ENCODE measurements at places on chromosomes 12 and 14.
A peak's percentile ranks its signal among the peaks of the same experiment; 100 is the strongest.

DNA sequence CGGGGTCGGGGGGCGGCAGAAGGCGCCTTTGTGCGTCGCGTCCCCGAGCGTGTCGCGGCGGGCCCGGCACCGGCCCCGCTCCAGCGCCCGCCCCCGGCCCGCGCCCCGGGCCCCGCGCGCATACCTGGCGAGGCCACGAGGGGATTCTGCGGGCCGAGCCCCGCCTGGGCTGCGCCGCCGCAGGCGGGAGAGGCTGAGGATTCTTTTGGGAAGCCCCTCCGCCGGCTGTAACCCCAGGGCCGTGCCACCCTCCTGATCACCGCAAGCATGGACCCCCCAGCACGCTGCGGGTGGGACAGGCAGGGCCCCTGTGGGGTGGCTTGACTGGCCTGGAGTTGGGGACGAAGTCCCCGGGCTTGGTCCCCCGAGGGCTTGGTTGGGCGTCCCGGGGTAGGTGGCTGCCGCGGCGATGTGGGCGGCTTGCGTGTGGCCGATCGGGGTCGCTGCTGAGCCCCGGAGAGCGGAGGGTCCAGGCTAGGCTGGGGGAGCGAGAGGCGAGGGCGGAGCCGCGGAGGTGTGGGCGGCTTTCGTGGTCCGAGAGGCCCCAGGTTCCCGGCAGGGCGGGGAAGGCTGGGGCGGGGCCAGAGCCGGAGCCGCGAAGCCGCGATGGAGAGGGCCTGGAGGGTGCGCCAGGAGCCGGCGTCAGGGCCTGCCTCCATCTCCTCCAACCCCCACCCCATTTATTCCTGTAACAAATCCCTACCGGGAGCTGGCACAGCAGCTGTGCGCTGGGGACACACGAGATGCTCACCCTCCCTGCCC lies 28.4 kb upstream of the GPR132 start:
- peak; percentile 42 for DNase-seq

DNA sequence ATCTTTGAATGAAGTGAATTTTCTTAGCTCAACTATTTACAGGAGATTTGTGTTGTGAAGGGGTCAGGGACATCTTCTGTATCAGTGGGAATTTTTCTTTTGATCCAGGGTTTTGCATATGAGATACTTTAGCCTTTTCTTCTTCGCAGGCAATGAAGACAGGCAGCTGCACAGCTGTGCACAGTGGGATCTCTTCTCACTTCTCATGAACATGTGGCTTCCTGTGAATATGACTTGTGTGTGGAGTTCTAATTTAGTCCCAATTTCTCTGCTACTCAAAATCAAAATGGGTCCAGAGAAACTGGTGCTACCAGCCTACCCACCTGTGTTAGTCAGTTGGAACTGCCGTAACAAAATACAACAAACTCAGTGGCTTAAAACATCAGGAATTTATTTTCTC lies 37.8 kb downstream of the ARF6 start:
- DNase-seq, result no peak

GRCh38 chr12:6469609-6470374 lies 685 bp downstream of the VAMP1 start:
- no peak for DNase-seq

DNA sequence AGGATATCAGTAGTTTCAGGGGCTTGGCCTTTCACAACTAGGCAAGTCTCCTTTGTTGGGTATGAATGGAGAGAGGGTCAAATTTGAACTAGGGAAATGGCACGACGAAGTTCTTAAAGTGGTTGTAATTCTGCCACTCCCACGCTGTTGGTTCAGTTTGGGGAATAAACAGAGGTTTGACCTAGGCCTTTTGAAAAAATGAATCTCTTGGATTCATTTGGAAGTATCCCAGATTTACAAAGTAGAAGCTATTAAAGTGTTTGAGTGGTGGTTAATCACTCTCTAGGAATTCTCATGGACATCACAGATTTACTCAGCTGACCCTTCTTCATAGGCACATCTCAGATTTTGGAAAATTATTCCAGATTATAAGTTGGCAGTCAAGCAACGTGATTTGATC lies 14.8 kb downstream of the BATF start:
- no peak for DNase-seq

DNA sequence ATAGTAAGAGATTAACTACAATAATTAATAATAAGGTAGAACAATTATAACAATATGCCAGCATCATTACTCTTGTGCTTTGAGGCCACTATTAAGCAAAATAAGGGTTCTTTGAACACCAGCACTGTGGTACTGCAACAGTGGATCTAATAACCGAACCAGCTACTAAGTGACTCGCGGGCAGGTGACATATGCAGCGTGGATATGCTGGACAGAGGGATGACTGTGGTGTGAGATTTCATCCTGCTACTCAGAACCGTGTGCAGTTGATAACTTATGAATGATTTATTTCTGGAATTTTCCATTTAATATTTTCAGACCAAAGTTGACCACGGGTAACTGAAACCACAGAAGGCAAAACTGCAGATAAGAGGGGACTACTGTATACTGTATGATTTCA lies 34.4 kb downstream of the BMAL2 start:
- DNase-seq, result no peak

DNA sequence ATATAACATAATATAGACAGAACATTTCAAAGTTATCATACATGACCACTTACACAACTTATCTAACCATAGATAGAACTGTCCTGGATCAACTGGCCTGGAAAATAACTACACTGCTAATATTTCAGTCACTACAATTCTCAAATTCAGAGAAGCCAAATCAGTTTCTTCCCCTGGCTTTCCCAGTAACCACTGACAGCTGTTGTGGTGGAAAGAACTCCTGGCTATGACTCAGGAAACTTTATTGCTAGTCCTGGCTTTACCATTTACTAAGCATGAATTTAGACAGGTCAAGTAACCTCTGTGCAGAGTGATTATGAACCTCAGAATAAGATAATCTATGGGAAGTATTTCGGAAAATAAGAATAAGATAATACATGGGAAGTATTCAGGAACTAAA lies 244.9 kb upstream of the DIO2 start:
- no peak for DNase-seq

DNA sequence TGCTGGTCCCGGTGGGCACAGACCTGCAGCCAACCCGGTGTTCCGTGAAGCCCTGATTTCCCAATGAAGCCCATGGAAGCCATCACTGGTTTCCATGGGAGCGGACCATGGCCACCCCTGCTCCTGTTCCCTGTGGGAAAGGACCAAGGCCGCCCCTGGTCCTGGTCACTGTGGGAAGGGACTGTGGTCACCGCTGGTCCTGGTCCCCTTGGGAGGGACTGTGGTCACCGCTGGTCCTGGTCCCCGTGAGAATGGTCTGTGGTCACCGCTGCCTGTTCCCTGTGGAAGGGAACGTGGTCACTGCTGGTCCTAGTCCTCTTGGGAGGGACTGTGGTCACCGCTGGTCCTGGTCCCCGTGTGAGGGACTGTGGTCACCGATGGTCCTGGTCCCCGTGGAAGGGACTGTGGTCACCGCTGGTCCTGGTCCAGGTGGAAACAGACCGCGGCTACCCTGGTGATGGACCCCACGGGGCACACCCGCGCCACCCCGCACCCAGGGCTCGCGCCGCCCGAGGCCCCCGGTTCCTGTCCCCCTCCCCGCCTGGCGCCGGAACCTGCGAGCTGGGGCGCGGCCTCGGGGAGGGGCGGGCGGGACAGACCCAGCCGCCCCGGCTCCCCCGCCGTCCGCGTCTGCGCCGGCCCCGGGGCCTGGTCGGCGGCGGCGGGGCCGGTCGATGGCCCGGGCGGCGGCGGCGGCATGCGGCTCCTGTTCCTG lies at the start of gene GLT1D1:
TSS of gene GLT1D1 (plus strand) at position 594 of the 715 bp plus-strand sequence. CDS start at position 698, 104 bp downstream.
- DNase-seq, result no peak

- DNase-seq, result no peak
Measured at GRCh38 chr14:46018846-46019420, 632.6 kb downstream of the RPL10L start.

- DNase-seq, result no peak
Measured at GRCh38 chr12:132286912-132287311, 42.5 kb downstream of the GALNT9 start.

- no peak for DNase-seq
Measured at GRCh38 chr12:67647181-67647798, 1.3 kb upstream of the DYRK2 start.

DNA sequence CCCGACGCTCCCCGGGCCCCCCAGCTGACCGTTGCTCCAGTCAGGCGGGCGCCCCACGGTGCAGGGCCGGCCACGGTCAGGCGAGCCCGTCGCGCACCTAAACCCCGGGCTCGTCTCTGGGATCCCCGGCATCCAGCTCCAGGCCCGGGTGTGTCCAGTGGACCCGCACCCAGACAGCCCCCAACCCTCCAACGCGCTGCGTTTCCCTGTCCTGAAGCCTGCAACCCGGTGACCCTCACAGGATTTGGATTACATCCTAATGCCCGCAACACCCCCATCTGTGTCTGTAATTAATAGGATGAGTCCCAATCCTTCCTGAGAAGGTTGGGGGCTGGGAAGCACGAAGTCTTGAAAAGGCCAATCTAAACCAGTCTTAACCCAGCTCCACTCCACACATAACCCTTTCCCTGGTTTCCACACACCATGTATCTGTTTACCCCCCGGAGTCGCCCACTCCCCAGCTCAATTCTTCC lies 10.4 kb downstream of the CPNE6 start:
- no peak for DNase-seq

DNA sequence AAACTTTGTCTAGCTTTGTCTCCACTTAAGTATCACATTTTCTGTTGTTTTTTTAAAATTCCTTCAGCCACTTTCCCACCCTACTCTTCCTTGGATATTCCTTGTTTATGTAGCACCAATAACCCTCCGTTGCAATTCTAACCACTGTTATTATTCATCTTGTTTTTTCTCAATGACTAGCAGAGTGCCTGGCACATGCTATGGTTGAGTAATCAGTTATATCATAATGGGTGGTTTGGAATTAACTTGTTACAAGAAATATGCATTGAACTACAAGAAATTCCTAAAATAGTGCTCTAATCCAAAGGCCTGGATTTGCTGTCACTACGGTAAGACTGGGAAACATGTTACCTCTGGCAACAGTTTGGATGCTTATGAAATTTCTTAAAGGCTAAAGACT lies 756.6 kb downstream of the NOVA1 start:
- DNase-seq, result no peak

GRCh38 chr14:61750708-61751474 lies 11.3 kb upstream of the SNAPC1 start:
- peak; percentile 60 for DNase-seq

DNA sequence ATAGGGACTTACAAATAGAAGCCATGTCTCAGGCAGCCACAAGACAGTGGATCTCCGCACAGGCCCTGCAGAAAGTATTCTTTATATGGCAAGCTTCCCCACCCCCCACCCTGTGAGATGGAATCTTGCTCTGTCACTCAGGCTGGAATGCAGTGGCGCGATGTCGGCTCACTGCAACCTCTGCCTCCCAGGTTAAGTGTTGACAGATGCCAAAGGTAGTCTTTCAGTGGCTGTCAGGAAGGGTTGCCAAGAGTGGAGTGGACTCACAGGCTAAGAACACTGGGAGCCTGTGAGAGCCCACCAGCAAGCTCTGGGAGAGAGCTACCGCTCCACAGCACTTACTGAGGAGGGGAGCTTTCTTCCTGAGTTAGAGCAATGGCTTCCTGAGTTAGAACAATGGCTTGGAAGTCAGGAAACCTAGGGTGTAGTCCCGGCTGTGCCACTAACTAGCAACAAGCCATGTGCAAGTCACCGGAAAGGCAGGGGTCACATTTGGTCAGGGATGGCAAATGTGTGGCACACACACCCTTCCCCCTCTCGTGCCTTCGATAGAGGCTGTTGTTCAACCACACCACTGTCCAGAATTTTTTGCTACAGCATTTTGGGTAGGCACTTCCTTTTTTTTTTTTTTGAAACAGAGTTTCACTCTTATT lies 2.6 kb downstream of the RNASE1 start:
- DNase-seq, result no peak

GRCh38 chr14:93685121-93685895 lies 103.0 kb downstream of the PRIMA1 start:
- DNase-seq, result no peak

DNA sequence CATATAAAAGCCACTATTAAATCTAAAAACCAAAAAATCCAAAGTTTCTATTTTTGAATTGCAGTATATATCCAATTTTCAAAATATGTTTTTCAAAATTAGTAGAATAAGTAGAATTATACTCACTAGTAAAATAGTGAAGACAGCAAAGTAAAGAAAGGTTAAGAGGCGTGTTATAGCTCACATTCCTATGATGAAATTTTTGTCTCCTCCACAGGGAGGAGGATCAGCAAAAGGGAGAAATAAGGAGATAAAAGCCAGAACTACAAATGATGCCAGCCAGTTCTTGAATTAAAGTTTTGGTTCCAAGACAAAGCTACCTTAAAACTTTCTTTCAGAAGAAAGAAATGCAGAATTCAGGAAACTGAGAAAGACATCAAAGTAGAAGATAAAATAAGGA lies 50.0 kb downstream of the C2CD5 start:
- DNase-seq, result no peak

- DNase-seq, result no peak
Measured at GRCh38 chr12:37546206-37546605, 770.4 kb upstream of the ALG10B start.

DNA sequence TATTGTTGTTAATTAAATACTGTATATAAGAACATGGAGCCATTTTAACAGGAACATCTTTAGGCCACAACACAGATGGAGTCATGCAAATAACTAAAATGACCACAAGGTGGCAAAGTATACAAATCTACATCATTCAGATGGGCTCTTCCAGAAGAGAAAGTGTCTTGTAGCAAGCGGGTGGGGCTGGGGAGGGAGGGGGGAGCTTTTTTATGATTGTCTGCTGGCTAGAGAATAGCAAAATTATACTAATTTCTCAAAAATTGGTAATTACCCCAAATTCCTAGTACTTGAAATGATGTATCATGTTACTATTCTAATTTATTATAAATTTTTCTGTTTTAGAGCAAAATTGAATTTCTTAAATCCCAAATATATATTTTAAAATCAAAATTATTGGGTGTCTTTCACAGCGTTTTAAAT lies 378.7 kb downstream of the PRKD1 start:
- no peak for DNase-seq

- DNase-seq, result no peak
Measured at GRCh38 chr12:103318566-103318965, 177.2 kb downstream of the C12orf42 start.

Measured in activated T-helper 1 cell treated with Interleukin-2 at 50 U/mL for 16 hours (primary cell).